Large intestine (tissue), 12 donors: ENCODE measurements at places on chromosomes 5 and 9. TPM values are rescaled to one million over a fixed set of nuclear protein-coding genes. Genes with fewer than 3 reads are reported as not detected.

POU5F2 gene
- 0.03 TPM for polyA plus RNA-seq

ARID3C gene
- polyA plus RNA-seq, result 0.12 TPM

GARIN3 gene
- not detected for polyA plus RNA-seq

PHF24 gene
- 1.6 TPM for polyA plus RNA-seq

PDCD1LG2 gene
- polyA plus RNA-seq, result 0.60 TPM

ANKRD34B gene
- polyA plus RNA-seq, result not detected

TSLP gene
- 0.19 TPM for polyA plus RNA-seq

ZNF354B gene
- 31.0 TPM for polyA plus RNA-seq

STRBP gene
- 29.1 TPM for polyA plus RNA-seq

GRCh38 chr5:157447201-157447637 lies 12.8 kb upstream of the NIPAL4 start:
- H3K27ac ChIP-seq, result peak overlapping the region; percentile 61
- H3K27me3 ChIP-seq, result no peaks in the 10 kb centered on the region
- H3K4me1 ChIP-seq, result no peaks in the 10 kb centered on the region
- H3K36me3 ChIP-seq, result no peaks in the 10 kb centered on the region
- H3K4me3 ChIP-seq, result peak overlapping the region; percentile 34
- DNase-seq, result peak; percentile 72

DNA sequence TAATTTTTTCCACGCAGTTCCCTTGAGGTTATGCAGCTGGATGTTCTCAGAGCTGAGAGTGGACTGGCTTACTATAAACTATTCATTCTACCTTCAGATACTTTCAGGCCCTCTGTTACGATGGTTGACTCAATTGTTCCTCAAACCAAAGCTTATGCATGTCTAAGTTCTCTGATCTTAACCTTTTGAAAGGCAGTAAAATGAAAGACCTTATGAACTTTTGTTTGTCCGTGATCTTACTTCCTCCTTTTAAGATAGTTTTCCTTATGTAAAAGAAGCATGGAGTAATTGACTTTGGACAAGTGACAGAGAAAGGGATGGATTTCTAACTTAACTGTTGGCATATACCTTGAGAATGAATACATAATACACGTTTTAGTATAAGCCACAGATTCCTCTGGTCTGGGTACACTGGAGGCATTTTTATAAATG lies 575.7 kb downstream of the PDE4D start:
- peaks cover 15% of the 10 kb centered on the region for H3K4me1 ChIP-seq
- peak overlapping the region; percentile 24 for H3K27ac ChIP-seq
- no peak for DNase-seq

- no peak overlapping the region for H3K4me3 ChIP-seq
- no peaks in the 10 kb centered on the region for H3K36me3 ChIP-seq
- no peak for DNase-seq
- no peak overlapping the region for H3K27ac ChIP-seq
- no peaks in the 10 kb centered on the region for H3K4me1 ChIP-seq
These were observed 300.8 kb upstream of the PANK3 start for GRCh38 chr5:168879929-168880328.

DNA sequence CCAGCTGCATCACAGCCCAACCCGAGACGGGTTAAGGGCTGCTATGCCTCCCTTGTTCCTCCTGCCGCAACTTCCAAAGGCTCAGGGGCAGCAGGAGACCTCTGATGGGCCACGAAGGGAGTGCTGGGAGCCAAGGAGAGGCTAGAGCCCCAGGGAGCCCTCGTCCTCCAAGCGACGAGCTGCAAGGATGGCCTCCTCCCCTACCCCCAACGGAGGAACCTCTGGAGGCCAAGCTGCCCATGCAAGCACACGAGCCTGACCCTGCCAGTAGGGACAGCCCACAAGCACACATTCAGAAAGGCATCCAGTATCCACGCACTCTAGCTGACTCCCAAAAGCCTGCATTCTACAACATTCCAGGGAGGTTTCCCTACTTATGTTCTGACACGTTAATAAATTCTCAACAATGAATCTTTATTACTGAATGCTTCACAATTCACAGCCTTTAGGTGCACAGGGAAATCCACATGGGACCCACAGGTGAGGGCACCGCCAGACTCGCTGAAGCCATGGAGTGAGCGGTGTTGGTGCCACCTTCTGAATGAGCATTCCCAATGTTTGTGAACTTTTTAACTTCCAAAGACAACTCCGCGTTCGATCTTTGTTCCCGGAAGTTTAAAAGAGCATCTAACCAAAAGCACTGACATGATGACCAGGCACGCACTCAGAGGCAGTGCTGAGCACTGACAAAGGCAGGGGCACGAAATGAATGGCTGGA lies 28.7 kb downstream of the IPPK start:
- H3K4me1 ChIP-seq, result no peaks in the 10 kb centered on the region
- H3K36me3 ChIP-seq, result peaks cover 79% of the 10 kb centered on the region
- H3K4me3 ChIP-seq, result no peak overlapping the region
- DNase-seq, result no peak
- no peaks in the 10 kb centered on the region for H3K27me3 ChIP-seq
- H3K27ac ChIP-seq, result no peak overlapping the region

- no peaks in the 10 kb centered on the region for H3K36me3 ChIP-seq
- no peak for DNase-seq
- no peaks in the 10 kb centered on the region for H3K27me3 ChIP-seq
- no peak overlapping the region for H3K27ac ChIP-seq
- no peak overlapping the region for H3K4me3 ChIP-seq
- H3K4me1 ChIP-seq, result no peaks in the 10 kb centered on the region
These were observed 95.6 kb upstream of the ZNF608 start for GRCh38 chr5:124841829-124842712.

- no peak for DNase-seq
- no peak overlapping the region for H3K27ac ChIP-seq
- peaks cover 11% of the 10 kb centered on the region for H3K4me1 ChIP-seq
- no peak overlapping the region for H3K4me3 ChIP-seq
- H3K27me3 ChIP-seq, result no peaks in the 10 kb centered on the region
These were observed 162.6 kb upstream of the CDKN2B start for GRCh38 chr9:22171691-22172090.

GRCh38 chr9:17230646-17231045 lies 95.8 kb downstream of the CNTLN start:
- no peak for DNase-seq
- no peak overlapping the region for H3K27ac ChIP-seq
- no peak overlapping the region for H3K4me3 ChIP-seq
- H3K4me1 ChIP-seq, result no peaks in the 10 kb centered on the region
- no peaks in the 10 kb centered on the region for H3K27me3 ChIP-seq
- H3K36me3 ChIP-seq, result no peaks in the 10 kb centered on the region

- no peaks in the 10 kb centered on the region for H3K36me3 ChIP-seq
- H3K4me3 ChIP-seq, result no peak overlapping the region
- no peak for DNase-seq
- no peaks in the 10 kb centered on the region for H3K4me1 ChIP-seq
These were observed 512.6 kb downstream of the BNC2 start for GRCh38 chr9:16357828-16358227.
